ENCODE measurements at places on chromosomes 5 and 9.

DNA sequence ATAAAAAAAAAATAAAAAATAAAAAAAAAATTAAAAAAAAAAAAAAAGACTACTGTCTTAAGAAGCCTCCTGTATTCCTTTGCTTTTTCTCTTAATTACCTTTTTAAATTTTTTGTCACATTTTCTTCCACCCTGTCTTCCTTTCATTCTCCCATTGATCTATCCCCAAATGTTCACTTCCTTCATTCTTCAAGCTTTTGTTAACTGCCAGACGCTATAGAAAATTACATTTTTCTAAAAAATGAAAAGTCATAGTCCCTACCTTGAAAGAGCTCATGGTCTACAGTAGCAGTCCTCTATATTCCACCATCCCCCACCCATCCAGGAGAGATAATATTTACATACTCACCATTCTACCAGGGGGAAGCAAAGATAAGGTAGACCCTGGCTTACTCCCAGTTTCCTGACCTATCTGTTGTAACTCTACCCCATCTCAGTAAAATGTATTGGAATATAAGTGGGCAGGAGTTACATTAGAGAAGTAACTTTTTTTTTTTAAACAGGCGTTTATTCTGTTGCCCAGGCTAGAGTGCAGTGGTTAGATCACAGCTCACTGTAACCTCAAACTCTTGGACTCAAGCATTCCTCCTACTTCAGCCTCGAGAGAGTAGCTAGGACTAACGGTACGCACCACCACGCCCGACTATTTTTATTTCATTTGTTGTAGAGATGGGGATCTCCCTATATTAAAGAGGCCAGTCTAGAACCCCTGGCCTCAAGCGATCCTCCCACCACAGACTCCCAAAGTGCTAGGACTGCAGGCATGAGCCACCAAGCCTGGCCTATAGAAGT is 3.8 kb upstream of the PRKAA1 start:
- DNase-seq: no peak

DNA sequence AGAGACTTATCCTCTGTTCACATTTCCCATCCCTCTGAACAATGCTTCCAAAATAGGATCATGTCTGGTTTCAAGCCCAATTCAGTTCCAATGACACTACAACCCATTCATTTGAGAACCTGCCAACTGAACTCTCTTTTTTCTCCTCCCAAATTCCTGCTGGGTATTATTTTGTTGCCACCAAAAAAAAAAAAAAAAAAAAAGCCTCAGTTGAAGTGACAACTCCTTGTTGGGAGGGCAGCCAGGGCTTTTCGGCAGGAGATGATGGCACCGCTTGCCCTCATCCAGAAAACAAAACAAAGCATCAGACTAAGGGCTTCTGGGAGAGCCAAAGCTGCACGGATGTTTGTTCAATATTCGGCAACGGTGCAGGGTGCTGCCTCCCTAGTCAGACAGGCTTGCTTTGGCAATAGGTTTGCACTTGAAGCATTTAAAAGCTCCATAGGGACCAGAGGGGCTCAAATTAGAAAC is 30.6 kb upstream of the TRIM32 start:
- no peak for DNase-seq

DNA sequence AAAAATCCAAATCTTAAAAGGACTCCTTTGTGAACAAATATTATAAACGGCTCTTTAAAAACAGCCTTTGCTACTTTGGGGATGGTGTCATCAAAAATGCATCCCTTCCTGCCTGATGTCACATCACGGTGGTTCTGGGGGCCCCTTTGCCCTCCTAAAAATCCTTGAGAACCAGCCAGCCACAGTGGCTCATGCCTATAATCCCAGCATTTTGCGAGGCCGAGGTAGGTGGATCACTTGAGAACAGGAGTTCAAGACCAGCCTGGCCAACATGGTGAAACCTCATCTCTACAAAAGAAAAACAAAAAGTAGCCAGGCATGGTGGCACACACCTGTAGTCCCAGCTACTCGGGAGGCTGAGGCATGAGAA is 43.9 kb downstream of the FNBP1 start:
- DNase-seq: no peak

GRCh38 chr9:117734082-117734481 is 29.9 kb downstream of the TLR4 start:
- DNase-seq: no peak

DNA sequence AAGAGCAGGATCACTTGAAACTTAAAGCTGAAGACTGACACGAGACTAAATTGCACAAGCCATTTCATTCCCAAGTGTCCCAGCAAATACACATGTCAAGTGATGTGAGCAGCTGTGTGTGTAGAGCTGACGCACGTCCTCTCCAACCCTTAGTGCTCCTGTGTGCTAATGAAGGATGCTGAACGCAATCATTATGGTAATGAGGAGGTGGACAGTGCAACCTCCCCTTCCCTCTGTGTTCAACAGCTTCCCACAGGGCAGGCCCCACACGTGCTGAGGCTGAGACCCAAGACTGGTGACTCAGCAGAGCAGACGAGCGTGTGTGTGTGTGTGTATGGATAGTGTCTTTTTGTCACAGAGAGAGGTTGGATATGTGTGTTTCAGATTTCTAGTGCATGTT is 702.1 kb downstream of the SEMA5A start:
- DNase-seq: no peak

DNA sequence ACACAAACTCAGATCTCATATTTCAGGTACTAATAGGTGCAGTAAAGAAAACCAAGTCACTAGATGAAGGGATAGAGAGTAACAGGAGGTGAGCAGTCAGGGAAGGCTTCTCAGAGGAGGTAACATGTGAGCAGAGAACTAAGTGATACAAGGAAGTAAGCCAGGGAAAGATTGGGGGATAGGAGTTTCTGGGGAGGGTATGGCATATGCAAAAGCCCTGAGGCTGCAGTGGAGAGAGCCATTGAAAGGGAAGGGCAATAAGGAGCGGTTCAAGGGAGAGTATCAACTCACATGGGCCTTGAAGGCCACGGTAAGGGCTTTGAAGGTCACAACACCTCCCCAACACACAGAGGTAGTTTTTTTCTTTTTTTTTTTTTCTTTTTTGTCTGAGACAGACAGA is 6.9 kb downstream of the OLFML2A start:
- peak; percentile 2 for DNase-seq

DNA sequence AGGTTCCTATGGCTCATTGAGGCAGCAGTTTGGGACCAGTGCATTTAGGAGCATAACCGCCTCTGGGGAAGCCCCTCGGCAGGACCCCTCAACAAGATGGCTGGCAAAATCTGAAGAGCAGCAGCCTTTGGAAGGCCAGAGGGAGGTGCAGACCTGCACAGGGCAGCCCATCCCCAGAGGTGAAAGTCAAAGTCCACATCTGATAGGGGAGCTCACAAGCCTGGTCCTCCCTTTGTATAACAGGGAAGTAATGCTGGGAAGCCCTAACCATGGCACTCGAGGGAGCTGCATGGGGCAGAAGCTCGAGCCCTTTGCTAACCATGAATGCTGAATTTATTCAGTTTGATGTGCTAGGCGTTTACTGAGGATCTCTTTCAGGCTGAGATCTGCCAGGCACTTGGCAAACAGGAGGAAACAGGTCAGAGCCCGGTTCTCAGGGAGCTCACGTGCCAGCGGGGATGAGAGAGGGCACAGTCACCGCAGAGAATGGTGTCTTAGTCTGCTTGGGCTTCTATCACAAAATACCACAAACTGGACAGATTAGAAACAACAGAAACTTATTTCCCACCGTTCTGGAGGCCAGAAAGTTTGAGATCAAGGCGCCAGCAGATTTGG is 114.1 kb downstream of the GABBR2 start:
- no peak for DNase-seq

GRCh38 chr9:36632892-36633291 is 60.2 kb downstream of the MELK start:
- DNase-seq: no peak

GRCh38 chr9:128190516-128191405 is 611 bp downstream of the CIZ1 start:
- no peak for DNase-seq

DNA sequence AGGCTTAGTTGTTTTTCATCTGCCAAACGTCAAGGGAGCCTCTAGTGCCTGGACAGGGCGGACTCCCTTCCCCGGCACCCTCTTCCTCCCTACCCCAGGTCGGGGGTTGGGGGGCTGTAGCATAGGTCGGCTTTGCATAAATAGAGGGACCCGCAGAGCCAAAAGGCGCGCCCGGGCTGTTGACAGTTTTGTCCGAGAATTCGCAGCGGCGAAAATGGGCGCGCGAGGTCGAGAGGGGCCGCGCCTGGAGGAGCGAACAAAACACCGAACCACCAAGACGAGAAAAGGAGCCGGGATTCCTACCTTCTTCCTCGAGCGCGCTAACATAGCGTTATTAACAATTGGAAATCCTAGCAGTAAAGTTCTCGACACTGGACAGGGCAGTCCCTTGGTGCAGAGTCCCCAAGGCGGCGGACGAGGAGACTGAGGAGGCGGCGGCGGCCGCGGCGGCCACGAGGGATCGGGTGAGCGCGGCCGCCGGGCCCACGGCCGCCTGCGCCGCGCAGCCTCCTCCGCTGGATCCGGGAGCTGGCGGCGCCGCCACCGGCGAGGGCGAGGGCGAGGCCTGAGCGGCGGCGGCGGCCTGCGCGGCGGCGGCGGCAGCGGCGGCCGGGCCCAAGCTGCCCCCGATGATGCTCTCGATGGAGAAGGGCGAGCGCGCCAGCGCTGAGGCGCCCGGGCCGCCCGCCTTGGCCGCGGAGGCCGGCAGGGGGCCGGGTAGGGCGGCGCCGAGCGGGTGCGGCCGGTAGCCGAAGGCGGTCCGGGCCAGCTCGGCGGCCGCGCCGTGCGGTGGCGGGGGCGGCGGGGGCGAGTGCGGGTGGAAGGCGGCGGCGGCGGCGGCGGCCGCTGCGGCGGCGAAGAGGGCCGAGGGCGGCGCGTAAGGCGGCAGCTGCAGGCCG is 1.7 kb downstream of the FOXD1 start:
- no peak for DNase-seq

DNA sequence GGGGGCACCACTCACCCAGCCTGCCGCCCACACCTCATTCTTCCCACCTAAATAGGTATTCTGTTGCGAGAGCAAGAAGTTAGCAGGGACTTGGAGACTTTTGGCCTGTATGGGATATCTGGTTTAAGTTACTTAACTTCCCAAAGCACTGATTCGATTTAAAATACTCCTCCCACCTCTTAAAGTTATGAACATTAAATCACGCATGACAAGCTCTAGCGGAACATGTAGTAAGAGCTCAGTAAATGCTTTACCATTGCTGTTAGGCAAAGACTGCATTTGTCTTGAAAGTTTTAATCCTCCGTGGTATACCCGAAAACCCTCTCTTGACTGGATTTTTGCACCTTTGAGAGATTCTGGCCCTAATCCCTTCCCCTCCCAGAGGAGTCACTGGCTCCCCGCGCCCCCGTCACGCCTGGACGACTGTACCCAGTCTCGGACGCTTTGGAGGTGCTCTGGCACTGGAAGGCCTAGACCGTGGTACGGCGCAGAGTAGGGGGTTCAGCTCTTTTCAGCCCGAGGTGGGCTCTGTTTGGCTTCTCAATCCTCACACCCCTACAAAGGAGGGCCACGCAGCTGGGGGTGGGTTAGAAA is 4.4 kb downstream of the GDNF start:
- no peak for DNase-seq

- no peak for DNase-seq
These were observed 118.6 kb upstream of the RETREG1 start for GRCh38 chr5:16735101-16736060.

DNA sequence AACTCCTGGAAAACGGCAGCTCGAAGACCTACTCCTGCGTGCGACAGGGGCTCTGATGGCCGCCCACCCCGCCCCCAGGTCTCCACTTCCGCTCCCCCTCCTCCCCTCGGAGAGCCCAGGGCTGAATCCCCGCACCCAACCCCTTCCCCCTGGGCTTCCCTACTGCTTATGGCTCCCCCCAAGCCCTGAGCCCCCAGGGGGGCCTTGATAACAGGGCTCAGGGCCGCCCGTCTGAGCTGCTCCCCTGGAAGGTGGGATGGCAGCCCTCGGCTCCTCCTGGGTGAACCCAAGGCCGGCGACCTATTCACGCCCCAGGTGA is 30.4 kb downstream of the GLT6D1 start:
- DNase-seq: no peak

GRCh38 chr5:160353379-160353778 is 17.0 kb downstream of the C1QTNF2 start:
- no peak for DNase-seq

DNA sequence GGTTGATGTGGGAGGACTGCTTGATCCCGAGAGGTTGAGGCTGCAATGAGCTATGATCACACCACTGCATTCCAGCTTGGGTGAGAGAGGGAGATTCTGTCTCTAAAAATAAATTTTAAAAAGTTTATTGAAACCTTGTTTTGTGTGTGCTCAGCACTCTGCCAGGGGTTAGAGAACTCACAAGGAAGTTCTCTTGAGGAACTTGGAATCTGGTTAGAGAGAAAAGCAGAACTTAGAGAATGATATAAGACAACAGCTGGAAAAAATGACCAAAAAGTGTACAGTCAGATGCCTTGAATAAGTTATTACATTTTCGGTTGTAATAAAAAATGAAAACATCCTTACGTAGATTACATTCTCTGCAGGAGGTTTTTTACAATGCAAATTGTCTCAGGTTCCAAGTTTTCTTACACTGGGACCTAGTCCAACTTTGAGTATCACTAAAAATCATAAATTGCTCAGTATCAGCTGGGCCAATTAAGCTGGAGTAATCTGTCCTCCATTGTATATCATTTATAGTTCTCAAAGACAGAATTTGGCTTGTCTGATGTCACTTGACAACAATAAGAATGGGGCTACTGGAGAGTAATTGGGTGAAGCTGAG is 21.7 kb upstream of the TENT2 start:
- no peak for DNase-seq

DNA sequence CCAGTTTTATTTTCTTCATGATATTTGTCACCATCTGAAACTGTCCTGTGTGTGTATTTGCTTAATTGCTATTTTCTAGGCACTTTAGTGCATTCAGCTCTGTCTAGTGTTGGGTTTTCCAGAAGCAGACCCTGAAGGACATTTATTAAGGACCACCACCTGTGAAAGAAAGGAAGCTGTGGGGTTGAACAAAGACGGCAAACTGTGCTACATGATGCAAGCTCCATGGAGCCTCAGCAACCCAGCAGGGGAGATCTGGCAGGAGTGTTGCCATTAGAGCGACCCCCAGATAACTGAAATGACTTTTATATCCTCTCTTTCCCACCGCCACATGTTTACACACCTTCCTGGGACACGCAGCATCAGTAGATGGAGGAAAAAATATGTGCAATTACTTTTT is 125.5 kb downstream of the GABRB2 start:
- DNase-seq: no peak

GRCh38 chr5:155044591-155044990 is 31.0 kb downstream of the KIF4B start:
- no peak for DNase-seq

- no peak for DNase-seq
These were observed 18.6 kb downstream of the CD74 start for GRCh38 chr5:150394131-150394530.

- DNase-seq: no peak
These were observed 17.9 kb downstream of the HMMR start for GRCh38 chr5:163478126-163478981.

- no peak for DNase-seq
These were observed 53.4 kb downstream of the PLPP1 start for GRCh38 chr5:55481293-55481855.

Data from Peyer's patch (tissue), 4 donors.